ENCODE measurements at places on chromosomes 1 and 21.

- no peak for DNase-seq
Measured at GRCh38 chr1:246534114-246534513, 27.0 kb upstream of the SMYD3 start.

DNA sequence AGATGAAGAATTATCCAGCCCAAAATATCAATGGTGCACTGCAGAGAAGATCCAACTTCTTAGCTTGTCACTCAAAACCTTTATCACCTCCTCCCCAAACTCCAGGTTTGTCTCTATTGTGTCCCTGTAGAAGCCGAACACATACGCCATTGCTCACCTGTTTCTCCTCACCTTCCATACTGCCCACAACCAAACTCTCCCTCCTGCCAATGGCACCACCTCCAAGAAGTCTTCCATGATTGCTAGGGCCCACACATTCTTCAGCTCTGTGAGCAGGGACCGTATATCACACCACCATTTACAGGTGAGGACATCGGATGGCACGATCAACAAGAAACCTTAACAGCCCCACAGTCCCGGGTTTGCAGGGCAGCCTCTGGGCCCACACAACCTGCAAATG is 2.2 kb downstream of the LAPTM5 start:
- no peak for DNase-seq

GRCh38 chr21:32364796-32365195 is 28.0 kb downstream of the URB1 start:
- DNase-seq = no peak

DNA sequence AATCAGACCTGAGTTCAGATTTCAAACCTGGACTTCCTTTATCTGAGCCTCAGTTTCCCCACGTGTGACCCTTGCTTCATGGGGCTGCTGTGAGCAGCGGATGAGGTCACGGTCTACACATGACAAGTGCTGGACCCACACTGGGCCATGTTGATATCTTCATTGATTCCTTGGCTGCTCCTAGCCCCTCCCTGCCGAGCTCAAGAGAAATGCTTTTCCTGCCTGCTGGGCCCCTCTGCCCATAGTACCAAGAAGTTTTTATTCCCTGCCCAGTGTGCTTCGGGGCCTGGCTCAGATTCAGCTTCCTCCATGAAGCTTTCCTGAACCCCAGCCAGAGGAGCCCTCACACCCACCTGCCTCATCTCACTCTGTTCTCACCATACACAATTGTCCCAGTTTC is 181.6 kb downstream of the PTPRU start:
- DNase-seq = no peak

DNA sequence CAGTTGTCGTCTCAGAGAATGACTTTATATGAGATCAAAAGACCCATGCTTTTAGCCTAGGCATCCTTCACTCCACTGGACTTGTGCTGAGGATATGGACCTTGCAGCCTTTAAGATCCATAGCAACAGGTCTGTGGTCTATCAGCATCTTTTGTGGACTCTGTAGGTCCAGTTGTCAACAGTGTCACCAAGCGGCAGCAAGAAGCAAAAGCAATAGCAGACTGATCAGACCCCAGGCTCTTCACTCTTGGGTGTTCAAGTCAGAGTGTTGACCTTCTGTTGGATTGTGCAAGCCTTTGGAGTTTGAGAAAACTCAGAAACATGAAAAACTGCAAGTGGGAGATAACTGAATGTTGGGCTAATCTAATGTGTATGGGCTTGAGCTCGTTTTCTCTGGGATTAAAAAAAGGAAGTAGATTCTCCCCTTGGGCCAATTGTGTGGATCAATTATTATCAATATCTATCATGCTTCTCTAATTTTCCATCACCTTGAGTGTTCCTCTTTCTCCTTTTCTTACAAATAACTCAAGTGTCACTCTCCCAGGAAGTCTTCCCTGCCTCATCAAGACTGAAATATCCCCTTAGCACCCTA is 144.2 kb downstream of the LYPLAL1 start:
- DNase-seq = peak; percentile 49

- no peak for DNase-seq
Measured at GRCh38 chr1:157240495-157241184, 102.4 kb upstream of the ETV3 start.

DNA sequence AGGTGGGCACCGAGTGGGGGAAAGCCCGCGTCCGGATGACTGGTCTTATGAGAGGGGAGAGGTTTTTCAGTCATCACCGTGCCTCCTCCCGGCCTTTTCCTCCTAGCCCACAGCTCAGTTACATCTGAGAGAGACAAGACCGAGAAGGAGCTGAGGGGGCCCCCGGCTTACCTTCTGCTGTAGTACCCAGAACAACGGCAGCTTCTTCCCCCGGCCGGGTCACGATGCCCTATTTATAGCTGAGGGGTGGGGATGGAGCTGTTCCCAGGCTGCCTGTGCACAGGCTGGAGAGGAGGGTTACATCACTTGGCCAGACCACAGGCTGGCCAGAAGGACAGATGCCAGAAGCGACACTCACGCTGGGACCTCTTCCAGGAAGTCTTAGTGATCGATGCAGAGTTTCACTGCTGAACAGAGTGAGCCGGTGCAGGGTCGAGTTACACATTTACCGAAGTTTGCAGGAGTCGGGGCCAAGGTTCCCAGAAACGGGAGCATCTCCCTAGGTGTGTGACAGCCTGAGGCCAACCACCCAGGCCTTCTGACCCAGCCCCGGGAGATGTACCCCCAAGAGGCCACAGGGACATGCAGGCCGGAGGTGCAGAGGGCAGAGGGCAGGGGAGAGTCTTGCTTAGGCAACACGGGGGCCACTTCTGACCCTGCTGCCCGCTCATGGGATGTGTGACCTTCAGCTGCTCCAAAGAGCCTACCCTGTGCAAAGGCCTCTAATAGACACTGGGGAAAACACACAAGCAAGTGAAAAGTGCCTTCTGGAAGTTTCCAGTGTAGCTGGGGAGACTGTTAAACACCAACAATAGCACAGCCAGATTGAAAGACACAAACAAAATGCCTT is at the start of gene AGT:
TSS of gene AGT (minus strand) at position 208 of the 850 bp plus-strand sequence. CDS start 3,299 bp downstream, outside the sequence.
- no peak for DNase-seq
